ENCODE measurements at places on chromosomes 3 and 15.

DNA sequence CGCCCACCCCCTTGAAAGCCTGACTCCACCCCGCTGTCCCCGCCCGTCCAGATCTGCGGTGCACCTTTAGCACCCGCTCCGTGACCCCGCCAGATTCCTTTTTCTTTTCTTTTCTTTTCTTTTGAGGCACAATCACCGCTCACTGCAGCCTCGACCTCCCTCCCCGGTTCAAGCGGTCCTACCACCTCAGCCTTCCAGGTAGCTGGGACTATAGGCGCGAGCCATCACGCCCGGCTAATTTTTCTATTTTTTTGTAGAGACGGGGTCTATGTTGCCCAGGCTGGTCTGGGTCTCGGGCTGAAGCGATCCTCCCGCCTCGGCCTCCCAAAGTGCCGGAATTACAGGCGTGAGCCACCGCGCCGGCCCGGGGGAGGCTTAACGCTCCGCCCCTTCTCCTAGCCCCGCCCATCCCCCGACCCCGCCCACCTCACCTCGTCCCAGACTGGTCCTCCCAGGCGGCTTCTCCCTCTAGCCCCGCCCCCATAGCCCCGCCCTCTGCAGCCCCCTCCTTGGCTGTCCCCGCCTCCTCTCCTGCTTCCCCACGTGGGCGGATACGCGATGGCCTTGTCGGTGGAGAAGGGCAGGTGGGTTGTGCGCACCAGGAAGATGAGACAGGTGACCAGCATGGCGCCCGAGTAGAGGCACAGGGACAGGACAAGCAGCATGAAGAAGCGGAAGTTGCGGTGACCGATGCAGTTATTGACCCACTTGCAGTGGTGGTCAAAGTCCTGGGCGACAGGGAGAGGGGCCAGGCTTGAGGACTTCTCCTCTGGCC is 3.2 kb downstream of the ZDHHC19 start:
- DNase-seq: peak; percentile 65

DNA sequence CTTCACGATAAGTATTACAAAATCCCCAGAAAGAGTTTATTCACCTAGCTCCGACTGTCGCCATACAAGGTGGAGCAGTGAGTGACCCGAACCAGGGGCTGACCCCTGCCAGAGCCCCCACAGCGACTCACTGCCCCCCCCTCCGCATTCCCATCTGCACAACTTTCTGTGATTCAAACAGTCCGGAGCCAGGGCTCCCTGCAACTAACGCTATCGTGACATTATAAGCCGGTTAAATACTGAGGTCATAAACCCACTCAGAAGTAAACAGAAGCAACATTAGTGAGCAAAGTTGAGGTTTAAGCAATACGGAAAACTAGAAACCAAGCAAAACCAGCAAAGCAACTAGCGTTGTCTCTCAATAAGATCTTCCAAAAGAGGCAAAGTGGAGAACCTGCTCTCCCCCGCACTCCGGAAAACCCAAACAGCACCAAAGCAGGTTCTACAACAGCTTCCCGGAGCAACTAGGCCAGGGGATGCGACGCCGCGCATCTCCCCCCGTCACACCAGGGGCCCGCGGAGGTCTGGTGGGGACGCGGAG is 642 bp downstream of the SCAP start:
- DNase-seq: no peak

DNA sequence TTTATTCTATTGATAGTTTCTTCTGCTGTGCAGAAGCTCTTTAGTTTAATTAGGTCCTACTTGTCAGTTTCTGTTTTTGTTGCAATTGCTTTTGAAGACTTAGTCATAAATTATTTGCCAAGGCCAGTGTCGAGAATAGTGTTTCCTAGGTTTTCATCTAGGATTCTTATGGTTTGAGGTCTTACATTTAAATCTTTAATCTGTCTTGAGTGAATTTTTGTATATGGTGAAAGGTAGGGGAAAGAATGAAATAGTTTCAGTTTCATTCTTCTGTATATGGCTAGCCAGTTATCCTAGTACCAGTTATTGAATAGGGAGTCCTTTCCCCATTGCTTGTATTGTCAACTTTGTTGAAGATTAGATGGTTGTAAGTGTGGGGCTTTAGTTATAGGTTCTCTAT is 10.6 kb upstream of the GCSAM start:
- no peak for DNase-seq

GRCh38 chr3:185582236-185582635 is 3.9 kb upstream of the SENP2 start:
- no peak for DNase-seq

DNA sequence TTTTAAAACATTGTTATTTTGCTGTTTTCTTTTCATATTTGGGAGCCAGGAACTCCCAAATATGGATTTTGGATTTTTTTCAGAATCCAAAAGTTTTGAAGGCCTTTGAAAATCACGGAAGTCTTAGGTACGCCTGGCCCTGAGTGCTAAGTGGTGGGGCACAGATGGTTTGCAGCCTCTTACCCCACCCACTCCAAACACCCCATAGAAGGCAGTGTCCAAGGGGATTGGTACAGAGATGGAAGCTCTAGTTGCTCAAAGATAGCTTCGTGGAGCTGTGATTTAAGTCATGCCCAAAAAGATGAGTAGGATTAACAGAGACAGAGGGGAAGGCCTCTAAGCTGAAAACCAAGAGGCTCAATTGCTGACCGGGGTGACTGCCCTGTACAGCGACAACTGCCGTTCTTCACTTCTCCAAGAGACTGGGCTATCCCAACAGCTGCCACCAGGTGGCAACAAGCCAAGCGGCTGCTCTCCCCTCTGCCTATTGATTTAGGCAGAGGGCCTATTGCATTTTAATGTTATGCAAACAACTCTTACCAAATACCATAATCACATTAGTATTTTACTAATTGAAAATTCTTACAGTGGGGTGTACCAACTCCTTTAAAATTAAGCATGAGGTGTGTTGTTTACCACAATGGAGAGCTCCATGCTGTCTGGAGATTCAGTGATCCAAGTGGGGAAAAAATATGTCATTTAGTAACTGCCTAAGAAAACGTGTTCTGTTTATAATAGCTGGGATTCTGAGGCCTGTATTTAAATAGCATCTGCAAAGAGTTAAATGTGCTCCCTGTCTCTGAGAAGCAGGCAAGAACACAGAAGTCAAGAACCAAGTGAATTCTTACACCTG is 64.0 kb upstream of the C15orf61 start:
- peak; percentile 71 for DNase-seq

DNA sequence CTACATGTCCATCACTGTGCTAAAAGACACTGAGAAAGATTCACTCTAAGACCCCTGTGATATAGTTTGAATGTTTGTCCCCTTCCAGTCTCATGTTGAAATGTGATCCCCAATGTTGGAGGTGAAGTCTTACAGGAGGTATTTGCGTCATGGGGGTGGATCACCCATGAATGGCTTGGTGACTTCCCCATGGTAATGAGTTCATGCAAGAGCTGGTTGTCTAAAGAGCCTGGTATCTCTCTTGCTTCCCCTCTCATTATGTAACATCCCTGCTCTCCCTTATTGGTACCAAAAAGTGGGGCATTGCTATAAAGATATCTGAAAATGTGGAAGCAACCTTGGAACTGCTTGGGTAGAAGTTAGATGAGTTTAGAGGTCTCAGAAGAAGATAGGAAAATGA is 32.2 kb upstream of the FAM174B start:
- DNase-seq: no peak

- DNase-seq: no peak
Measured at GRCh38 chr15:58293622-58294550, 137.9 kb upstream of the LIPC start.

- no peak for DNase-seq
Measured at GRCh38 chr15:67833710-67834511, 5.9 kb downstream of the RNU6-1 start.

DNA sequence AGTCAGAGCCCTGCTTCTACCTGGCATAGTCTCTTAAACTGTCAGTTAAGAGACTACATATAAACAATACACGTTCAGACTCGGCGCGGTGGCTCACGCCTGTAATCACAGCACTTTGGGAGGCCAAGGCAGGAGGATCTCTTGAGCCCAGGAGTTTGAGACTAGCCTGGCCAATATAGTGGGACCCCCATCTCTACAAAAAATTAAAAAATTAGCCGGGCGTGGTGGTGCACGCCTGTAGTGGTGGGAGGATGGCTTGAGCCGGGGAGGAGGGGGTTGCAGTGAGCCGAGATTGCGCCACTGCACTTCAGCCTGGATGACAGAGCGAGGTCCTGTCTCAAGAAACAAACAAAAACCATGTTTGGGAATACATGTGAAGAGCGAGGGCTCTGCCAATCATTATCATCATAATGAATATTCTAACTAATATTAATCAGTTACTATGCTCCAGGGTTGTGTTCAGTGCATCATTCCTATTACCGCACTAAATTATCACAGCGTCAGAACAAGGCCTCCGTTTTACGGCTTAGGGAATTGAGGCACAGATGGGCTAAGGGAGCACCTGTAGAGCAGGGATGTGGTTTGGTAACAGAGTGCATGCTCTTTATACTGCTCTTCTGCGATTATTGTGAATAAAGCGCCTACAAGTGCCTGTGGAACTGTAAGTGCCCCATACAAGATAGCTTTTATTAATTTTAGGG is 844 bp upstream of the UQCC5 start:
- no peak for DNase-seq

DNA sequence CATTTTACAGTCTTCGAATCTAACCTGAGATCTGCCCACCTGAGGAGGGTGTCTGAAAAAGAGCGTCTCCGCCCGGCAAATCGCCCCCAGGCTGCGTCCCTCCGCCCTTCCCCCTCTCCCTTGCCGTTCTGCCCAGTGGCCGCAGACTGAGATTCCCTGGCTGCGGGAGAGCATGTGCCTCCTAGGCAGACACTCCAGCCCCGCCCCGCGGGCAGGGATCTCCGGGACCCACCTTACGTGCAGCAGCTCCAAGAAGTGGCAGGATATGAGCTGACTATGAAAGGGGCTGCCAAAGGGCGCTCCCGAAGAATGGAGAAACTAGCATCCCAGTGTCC is 2.7 kb upstream of the WNT5A start:
- no peak for DNase-seq

DNA sequence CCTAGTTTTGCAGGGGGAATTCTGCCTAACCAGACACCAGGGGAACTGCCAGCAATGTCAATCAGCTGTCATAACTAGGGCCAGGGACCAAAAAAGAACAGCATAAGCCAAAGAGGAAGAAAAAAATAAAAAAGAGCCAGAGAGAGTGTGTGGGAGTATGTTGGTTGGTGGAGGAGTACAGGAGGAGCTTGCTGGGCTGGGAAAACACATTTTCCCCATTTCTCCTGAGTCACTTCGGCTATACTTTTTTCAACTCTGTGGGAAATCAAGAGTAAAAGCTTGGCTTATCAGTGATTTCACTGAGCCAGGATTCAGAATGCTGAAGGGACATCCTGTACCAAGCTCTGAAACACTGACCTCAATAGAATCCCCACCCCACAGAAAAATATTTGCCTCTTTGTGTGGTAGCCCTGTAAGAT is 144.7 kb upstream of the DPH6 start:
- no peak for DNase-seq

GRCh38 chr3:165462636-165463334 is 266.6 kb upstream of the SLITRK3 start:
- no peak for DNase-seq

DNA sequence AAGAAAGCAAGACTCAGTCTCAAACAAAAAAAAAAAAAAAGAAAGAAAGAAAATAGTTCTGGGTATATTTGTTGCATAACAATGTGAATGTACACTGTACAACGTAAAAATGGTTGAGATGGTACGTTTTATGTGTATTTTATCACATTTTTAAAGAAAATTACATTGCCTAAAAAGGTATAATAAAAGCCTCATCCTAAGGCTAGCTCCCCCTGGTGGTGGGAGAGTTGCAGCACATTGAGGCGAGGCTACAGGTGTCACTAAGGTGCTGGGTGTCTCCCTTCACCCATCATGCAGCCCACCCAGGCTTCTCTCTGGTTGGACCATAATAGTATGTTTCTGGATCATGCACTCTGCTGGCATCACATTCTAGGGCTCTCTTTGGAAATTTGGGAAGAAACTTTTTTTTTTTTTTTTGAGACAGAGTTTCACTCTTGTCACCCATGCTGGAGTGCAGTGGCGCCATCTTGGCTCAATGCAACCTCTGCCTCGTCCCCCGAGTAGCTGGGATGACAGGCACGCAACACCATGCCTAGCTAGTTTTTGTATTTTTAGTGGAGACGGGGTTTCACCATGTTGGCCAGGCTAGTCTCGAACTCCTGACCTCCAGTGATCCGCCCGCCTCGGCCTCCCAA is 12.4 kb upstream of the RAB11A start:
- peak; percentile 64 for DNase-seq

GRCh38 chr3:30356866-30357753 is 249.3 kb upstream of the TGFBR2 start:
- no peak for DNase-seq
